Stimulated activated naive CD4-positive, alpha-beta T cell treated with Interleukin-2 at 50 U/mL for 16 hours (primary cell): ENCODE measurements at places on chromosomes 2 and 18.

- no peak for DNase-seq
These were observed 18.3 kb upstream of the KIF3C start for GRCh38 chr2:26000561-26001082.

GRCh38 chr2:179932786-179933185 lies 71.4 kb upstream of the ZNF385B start:
- DNase-seq, result no peak

- no peak for DNase-seq
These were observed 70.3 kb downstream of the ASB1 start for GRCh38 chr2:238496756-238497609.

- no peak for DNase-seq
These were observed 335.5 kb downstream of the CLIP4 start for GRCh38 chr2:29450596-29451222.

GRCh38 chr2:224160917-224161316 lies 121.8 kb upstream of the SERPINE2 start:
- no peak for DNase-seq

DNA sequence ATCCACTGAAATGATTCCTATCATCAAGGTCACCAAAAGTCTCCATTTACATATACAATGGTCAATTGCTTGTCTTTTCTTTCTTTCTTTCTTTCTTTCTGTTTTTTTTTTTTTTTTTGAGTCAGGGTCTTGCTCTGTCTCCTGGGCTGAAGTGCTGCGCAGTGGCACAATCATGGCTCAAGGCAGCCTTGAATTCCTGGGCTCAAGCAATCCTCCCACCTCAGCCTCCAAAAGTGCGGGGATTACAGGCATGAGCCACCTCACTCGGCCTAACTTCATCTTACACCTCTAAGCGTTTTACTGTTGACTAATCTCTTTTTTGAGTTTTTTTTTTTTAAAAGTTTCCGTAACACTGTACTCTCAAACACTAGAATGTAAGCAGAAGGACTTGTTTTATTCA lies 867 bp downstream of the SF3B6 start:
- no peak for DNase-seq

DNA sequence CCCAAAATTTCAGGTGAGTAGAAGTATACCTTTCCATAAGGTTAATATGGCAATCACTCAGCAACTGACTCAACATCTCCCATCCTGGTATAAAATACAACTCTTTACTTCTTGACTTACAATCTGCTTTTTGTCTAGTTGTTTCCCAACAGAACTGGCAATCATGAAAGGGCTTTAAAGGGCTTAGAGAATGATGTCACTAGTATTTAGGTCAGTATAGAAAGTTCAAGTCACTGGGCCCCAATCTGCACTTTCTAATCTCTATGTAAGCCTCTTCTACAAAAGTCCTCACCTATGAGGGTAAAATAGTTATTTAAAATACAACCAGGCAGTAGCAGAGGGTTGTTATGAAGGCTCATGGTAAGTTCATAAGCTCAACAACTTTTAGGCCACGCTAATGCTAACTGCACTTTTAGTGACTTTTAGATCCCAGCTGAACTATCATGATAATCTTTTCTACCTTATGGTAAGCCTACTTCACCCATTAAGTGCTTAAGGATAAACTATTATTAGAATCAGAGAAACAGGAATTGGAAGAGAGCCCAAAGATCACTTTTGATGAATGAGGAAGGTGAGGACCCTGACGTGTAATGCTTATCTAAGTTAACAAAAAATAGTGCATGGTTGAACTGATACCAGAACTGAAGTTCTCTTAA lies 79.6 kb downstream of the GORASP2 start:
- DNase-seq, result no peak

- DNase-seq, result no peak
These were observed 281.6 kb downstream of the ZNF385B start for GRCh38 chr2:179579800-179580199.

GRCh38 chr18:47480166-47480565 lies 228.7 kb upstream of the SKOR2 start:
- DNase-seq, result no peak

DNA sequence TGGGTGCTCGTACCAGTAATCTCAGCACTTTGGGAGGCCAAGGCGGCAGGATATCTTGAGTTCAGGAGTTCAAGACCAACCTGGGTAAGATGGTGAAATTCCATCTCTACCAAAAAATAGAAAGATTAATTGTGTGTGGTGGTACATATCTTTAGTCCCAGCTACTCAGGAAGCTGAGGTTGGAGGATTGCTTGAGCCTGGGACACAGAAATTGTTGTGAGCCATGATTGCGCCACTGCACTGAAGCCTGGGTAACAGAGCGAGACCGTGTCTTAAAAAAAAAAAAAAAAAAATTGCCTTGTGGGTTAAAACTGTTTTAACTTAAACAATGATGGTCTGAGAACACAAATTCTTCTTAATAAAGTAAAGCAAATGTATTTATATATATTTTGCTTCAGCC lies 49.6 kb downstream of the ATP9B start:
- no peak for DNase-seq

DNA sequence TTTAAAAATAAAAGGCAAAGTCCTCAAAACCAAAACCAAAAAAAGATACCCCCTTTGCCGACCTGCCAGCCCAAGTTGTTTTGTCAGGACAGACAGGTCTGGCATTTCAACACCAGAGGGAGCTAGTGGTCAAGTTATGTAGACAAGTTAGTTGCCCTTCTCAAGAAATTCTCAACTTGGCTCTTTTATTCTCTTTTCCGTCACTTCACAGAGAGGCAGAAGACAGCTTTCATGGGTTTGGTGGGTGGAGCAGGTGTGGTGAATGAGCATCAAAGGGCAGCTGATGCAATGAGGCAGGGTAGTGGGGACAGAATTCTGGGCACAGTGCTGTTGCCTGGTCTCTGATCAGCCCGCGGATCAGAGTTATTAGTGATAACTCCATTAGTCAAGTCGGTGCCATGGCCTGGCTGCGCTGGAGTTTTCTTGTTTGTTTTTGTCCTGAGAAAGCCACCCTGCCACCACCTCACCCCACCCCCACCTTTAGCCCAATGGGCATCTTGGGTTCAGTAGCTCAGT lies 303.7 kb upstream of the EPAS1 start:
- DNase-seq, result peak; percentile 12

DNA sequence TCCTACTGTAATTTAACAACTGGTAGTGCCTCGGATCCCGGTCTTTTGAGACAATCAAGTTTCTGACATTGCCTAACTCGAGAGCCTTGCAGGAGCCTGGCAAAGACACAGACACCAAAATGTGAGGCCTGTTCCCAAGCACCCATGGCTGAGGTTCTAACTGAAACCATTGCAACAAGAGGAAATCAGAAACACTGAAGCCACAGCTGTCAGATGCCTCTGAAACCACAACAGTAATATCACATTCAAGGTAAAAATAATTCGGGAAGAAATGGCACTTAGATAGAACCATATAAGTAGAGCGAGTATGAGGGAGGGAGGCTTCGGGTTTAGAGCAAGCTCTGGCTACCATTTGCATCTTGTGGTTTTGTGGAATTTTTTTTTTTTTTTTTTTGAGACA lies 285.9 kb downstream of the FBXO15 start:
- no peak for DNase-seq

GRCh38 chr2:227597998-227598397 lies 695 bp upstream of the SCYGR2 start:
- DNase-seq, result no peak

DNA sequence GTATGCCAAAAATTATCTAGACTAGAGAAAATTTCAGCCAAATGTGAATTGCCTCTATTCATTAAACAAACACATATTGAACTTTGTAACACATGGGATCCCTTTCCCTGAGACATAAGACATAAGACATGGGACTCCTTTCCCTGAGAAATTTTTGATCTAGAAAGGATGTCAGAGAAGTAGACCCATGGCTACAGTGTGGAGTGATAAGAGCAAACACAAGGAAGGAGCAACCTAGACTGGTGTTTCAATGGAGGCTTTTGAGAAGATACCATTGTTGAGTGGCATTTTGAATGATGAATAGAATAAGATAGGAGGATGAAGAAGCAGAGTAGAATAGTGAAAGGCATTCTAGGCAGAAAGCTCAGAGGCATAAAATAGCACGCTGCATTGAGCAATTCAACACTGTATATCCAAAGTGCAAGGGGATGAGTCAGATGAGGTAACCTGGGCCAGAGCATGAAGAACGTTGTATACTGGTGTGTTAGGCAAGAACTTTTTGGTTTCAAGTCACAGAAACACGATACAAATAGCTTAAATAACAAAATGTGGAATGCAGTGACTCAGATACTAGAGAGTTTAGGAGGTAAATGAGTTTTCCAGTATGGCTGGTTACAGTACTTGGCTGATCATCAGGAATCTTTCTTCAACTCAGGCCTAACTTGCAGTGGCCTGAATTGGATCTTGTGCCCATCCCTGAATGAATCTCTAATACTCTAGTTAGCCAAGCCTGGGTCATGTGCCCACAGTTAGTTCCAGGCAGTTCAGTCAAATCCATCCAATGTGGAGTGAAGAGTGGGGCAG lies 129.8 kb upstream of the TANK start:
- DNase-seq, result no peak

- no peak for DNase-seq
These were observed 4.4 kb upstream of the ALS2 start for GRCh38 chr2:201785135-201785534.

DNA sequence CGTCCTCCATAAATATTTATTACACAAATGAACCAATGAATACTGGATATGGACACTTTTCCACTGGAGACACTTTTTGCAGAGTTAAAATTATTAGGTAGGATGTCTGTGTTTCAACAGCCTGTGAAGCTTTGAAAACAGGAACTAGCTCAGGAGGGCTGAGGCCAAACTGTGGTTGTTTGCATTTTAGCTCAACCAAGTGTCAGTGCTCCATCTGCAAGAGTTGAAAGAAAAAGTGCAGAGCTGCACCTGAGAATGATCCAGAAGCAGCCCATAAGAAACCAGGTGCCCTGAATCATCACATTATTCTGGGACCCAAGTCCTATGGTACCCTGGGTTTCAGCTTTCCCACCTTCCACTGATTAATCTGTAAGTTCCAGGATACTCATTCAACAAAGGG lies 180.4 kb downstream of the TRIB2 start:
- no peak for DNase-seq

GRCh38 chr2:232951891-232952290 lies 61.2 kb downstream of the NGEF start:
- no peak for DNase-seq

- no peak for DNase-seq
These were observed 547.0 kb downstream of the MBD2 start for GRCh38 chr18:53677480-53677879.

DNA sequence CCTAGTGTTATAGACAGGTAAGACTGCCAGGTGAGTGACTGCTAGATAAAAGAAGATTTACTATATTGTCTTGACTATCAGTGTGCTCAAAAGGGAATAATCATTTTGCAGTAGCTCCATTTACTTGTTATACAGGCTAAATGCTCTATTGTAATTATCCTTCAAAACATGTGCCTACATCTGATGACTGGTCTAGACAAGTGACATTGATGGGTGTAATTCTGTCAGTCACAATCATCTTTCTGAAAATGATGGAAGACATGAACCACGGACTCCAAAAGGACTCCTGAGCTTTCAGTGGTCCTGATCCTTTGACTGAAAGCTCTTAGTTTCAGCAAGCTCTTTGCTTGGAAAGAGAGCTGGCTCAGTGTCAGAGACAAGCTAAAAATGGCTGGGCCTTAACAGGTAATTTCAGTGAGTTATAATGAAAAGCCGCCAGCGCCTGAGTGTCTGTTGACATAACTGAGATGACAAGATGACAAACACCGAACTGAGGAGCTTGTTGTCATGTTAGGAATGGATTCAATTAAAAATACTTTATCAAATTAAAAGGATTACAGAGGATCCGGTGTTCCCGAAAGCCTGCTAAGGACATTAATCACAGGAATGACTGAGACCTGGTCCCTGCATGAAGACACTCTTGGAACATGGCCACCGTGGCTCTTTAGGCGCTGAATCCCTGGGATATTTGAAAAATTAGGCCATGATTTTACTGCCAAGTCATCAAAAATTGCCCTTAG lies 141.7 kb downstream of the CMPK2 start:
- DNase-seq, result no peak

DNA sequence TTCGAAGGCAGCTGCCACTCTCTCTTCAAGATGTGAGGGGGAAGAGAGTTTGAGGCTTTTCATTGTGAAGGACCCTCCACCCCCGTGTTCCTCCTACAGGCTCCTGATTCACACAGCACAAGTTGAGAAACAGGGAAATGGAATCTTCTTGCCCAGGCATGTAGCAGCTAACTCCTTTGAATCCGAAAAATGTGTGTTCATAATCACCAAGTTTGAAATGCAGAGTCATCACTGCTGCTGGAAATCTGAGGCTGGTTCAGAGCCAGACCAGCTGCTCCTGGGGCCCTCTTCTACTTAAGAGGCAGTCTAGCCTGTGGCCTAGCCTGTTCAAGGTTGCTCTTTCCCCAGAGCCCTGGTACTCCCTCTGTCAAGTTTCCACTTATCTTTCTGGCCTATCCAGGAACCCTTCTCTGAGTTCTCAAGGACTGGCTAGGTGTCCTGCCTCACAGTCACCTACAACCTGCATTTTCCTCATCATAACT lies 166.4 kb downstream of the TMEM247 start:
- no peak for DNase-seq

- DNase-seq, result no peak
These were observed 27.2 kb upstream of the EFR3B start for GRCh38 chr2:25014631-25015030.

GRCh38 chr2:11286749-11287148 lies 57.7 kb downstream of the ROCK2 start:
- no peak for DNase-seq

- no peak for DNase-seq
These were observed 388.8 kb downstream of the CBLN2 start for GRCh38 chr18:72155327-72155726.

DNA sequence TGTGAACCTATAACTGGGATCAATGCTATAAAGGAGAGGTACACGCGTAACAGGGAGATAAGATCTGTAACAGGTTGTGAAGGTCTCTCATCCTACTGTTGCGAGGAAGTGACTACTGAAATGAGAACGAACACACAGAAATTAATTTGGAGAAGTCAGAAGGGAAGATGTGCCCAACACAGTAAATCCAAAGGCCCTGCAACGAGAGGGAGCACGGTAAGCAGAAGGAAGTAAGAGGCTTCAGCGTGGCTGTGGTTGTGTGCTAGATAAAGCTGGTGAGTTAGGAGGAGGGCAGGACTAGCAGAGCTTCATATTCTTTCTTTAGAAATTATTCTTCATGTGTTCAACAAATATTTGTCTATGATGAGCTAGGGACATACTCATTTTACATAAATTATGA lies 2.5 kb upstream of the ATG16L1 start:
- DNase-seq, result no peak

DNA sequence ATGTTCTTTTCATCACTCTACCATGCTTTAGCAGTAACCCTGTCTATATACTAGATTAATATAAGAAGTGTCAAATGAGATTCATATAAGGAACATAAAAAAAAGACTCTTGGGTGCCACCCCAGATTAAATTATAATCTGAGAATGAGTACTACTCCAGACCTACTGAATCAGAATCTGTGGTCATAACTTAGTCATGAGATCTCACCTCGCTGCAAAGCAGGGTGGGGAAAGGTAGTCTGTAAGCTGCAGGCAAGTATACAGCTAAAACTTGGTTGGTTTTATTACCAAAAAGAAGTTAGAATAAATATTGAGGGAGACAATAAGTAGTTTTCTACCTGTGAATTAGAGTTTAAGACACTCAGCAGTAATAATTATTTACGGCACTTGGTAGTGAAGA lies 175.6 kb downstream of the PARD3B start:
- DNase-seq, result no peak
